Left renal cortex interstitium (tissue), 4 donors: ENCODE measurements at places on chromosomes 12 and 14.

DNA sequence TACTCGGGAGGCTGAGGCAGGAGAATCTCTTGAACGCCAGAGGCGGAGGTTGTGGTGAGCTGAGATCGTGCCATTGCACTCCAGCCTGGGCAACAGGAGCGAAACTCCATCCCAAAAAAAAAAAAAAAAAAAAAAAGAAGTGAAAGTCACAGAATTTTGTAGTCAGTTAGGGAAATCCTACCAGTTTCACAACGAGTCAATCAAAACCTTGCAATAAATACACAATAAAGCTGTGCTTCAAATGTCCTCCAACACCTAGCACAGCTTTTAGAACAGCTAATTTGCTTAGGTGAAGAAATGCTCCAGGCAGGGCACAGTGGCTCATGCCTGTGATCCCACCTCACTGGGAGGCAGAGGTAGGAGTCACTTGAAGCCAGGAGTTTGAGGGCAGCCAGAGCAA is 112.8 kb upstream of the ATF7IP start:
- no peak for DNase-seq

DNA sequence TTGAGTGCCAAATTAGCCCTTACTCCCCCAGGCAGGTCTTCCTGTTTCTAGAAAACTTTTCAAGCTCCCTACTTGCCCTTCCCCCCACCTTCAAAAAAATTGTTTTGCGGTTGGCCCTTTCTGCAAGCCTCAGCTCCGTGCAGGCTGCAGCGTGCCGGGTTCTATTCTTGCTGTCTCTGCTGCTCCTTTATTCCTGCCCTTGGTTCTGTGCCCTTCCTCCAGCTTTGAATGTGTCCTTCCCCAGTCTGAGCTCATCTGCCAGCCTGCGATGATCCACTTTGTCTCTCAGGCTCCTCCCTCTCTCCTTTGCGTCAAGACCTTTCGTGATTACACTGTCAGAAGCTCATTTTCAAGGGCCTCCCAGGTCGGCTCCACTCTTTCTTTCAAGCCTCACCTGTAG is 98.6 kb downstream of the IRF2BPL start:
- DNase-seq = no peak

GRCh38 chr12:633731-634130 is 29.5 kb downstream of the NINJ2 start:
- no peak for DNase-seq

- DNase-seq = no peak
Observed at GRCh38 chr12:119102714-119103113, 76.0 kb upstream of the HSPB8 start.

GRCh38 chr12:32331133-32331532 is 68.2 kb upstream of the FGD4 start:
- no peak for DNase-seq

DNA sequence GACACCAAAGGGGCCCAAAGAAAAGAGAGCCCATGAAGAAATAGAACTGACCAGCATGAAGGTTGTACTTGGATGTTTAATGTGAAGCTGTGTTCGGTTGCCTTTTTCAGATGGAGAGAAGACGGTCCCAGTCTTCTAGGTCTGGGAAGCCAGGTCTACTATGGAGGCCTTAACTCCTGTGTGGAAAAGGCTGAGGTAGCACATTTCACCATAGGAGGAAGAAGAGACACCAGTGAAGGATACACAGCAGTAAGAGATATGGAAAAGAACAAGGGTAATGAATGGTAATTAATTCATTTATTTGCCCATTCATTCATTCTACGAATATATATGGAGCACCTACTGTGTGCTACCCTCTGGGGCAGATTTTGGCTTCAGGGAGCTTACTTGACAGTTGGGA is 151.6 kb upstream of the PLEKHG7 start:
- no peak for DNase-seq

DNA sequence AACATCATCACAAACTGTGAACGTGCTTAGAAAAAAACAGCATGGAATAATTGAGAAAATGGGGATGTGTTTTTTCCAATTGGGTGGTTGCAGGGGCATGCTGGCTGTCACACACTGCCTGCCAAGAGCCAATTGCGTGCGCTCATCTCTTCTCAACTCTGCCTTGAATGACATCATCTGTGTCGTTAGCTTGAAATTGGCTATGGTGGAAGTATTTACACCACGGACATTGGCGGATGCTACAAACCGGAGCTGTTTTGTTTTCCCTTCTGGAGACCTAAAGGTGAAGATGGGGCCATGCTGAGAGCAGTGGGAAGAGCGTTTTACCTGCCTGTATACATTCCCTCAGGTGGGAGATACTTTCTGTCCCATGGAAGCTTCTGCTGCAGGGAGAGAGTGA is 71.5 kb downstream of the PRMT8 start:
- no peak for DNase-seq

DNA sequence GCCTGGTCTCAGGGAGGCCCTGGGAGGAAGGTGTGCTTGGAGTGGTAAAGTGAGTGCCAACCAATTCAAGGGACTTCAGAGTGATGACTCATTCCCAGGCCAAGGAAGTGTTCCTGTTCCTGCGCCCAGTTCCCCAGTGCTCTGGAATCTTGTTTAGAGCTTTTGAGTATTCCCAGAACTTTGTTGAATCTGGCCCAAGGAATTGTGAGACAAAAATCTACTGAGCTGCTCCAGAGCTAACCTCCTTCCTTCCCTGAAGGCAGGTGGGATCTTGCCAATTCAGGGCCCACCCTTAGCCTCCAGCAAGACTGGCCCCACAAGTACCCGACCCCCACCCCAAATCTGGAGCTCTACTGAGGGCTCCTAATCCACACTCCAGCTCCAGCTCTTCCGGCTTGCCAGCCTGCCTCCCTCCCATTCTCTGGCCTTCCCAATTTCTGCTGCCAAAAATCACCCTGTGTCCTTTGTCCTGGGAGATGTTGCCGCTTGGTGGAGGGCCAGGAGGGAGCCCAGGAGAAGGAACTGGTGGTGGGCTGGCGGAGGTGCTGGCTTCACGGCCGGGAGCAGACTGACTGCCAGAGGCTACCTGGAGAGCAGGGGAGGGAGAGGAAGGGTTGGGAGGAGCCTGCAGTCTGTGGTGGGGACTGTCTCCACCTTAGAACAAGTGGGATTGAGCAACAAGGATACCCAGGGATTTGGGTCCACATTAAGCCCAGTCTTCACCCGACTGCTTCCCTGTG is 2.0 kb upstream of the ATN1 start:
- no peak for DNase-seq

GRCh38 chr14:28763751-28764256 is 2.8 kb upstream of the FOXG1 start:
- no peak for DNase-seq

DNA sequence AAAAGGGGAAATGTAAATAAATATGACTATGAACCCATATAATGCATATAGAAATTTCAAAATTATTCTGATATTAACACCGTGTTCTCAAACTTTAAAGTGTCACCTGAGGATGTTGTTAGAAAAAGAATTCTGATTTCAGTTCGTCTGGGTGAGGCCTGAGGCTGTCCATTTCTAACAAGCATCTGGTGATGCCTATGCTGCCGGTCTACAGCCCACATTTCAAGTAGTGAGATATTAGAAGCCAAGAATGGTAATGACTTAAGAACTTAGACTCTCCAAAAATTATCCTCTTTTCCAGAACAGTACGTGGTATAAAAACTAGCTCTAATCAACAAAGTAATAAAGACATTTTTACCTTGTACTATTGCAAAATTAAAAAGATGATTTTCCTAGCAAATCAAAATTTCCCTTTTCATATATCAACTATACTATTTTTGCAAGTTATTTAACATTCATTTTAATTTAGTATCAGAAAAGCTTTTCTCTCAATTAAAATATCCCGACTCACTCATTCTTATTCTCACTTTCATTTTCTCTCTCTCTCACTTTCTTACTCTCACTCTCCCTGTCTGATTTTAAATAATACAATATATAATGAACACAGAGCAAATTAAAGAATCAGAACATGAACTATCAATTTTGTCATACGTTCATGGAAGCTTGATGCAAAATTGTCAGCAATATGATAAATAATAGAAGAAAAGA is 35.0 kb downstream of the PIK3C2G start:
- no peak for DNase-seq

- DNase-seq = no peak
Observed at GRCh38 chr12:65885312-65885711, 61.0 kb downstream of the HMGA2 start.

DNA sequence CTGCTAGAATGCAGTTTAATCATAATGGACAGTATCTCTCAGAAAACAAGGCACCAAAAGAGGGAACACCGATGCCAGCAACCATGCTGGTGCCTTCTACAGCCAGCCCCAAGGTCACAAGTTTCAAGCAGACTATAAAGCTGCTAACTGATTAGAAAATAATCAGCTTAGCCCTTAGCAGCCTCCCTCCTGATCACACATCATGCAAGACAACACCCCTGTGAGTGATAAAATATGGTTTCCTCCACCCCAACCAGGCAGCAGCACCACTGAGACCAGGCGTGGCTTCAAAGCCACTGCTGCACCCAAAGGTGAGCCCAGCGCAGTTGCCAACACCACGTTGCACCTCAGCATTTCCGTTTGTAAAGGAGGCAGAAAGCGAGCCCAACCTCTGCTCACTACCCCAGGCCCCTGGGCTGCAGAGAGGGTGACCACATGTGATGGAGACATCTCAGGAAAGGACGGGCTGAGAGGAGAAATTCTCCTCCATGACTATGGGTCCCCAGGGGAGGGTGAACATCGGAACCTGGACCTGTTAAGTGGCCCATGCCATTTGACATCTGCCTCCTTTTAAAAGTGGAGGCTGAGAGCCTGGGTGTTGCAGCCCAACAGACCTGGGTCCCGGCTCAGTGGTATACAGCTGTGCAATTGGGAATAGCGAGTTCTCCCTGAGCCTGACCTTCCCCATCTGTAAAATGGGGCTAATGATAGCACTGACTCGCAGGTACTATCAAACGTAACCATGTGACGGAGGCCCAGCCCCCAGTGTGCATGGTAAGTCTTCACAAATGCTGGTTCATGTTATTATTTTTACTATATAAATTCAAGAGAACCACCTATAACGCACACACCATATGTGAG is 11.5 kb downstream of the ZFP36L1 start:
- no peak for DNase-seq

- DNase-seq = no peak
Observed at GRCh38 chr12:129351481-129351880, 498.2 kb downstream of the GLT1D1 start.
